ENCODE measurements at places on chromosomes 2 and 18. TPM values are rescaled to one million over a fixed set of nuclear protein-coding genes. Genes with fewer than 3 reads are reported as not detected.

Gene IKZF2
- total RNA-seq: 0.97 TPM

Gene GALNT5
- 0.18 TPM for total RNA-seq

DNA sequence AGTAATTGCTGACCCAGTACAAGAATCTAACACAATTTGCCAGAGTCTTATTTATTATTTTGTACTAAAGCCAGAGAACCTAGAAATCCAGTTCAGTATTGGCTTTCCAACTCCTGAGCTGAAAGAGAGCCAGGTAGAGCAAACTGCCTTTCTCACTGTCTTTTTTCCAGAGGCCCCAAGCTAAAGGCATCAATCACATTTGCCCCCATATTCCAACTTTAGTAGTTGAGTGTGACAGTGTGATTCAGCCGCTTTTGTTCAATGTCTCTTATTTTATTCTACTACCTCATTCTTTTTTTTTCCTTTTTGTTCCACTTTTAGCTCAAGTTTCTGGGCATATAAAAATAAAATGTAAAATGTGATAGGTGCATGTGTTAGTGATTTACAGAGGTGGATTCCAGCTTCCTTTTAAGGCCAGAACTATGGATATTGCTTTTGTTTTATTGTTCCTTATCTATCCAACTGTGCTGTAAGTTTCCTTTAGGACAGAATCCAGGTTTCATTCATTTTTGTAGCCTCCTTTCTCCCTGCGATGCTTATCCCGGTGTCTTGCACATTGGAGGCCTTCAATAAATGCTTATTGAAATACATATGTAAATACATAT, 153.0 kb downstream of the ZEB2 start:
- DNase-seq: no peak

DNA sequence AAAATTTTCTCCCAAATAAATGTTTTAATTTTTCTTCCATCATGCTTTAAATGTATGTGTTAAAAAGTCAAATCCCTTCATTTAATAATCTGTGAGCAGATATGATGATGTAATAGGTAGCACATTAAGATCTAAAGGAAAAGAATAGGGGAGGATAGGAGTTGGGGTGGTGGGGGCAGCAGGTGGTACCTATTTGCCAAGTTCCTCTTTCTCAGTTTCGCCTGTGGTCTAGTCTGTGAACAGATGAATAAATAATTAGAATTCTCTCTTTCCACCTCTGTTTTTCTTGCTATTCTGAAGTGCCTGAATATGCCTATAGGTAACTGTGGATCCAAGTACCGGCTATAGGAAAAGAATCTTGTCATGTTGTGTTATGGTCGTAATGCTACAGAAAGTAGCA, 152.5 kb downstream of the NRXN1 start:
- DNase-seq: no peak

Data from H7 (cell line).